ENCODE measurements at places on chromosomes 12 and 14.

GRCh38 chr12:10366875-10367274 lies 23.0 kb downstream of the KLRK1 start:
- peak; percentile 61 for DNase-seq

DNA sequence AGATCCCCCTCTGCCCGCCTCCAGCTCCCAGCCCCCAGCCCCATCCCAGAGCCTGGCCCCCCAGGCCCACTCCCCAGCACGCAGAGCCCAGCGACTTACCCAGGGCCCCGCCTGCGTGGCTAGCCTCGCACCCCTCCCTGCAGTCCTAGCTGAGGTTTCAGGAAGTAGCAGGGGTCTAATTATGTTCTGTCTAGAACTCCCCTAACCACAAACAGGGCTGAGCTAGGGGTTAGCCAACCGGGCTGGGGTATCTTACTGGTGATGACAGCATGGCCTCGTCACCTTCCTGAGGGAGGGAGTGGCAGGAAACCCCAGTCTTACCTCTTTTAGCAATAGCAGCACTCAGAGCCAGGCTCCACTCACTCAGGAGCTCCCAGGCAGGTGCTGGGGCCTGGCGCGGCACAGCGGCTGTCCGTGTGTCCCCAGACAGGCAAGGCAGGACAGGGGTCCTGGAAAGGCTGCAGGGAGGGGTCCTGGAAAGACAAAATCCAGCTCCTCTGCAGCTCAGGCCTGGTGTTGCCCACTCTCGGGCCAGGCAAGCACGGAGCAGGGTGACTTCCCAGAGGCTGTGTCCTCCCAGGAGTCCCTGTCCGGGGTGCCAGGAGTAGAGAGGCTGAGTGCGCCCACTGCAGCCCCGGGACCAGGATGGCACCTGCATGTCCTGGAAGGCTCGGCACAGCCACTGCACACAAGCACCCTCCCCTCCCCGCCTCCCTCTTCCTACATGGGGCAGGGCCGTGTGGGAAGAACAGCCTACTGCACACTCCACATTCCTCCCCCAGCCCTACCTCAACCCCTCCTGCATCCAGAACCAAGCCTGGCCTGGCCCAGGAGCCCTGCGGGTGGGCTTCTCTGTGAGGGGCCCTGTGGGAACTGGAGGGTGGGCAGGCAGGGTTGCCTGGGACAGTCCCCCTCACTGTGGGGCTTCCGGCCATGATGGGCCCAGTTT lies at the start of gene GPR132:
GPR132 (minus strand) TSS at position 151 of the 949 bp plus-strand sequence. CDS start 10,010 bp downstream, outside the sequence.
- no peak for DNase-seq

DNA sequence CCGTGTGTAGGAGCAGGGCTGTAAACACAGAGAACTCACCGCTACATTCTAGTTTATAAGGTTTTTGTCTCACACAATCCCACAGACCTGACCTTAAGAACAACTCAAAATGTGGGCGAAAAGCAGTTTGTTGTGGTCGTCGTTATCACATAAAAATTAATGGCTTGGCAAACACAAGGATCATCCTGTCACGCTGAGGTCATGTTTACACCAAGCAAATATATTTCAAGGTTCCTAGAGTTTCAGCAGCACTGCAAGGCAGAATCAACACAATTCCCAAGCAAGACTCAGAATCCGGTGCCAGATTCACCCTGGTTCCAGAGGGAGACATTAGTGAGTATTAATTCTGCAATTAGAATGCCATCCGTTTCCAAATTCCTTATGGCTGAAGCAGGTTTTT lies 30.1 kb upstream of the MAP1LC3B2 start:
- DNase-seq, result no peak

- DNase-seq, result no peak
These were observed 39.6 kb downstream of the WIF1 start for GRCh38 chr12:65081496-65081895.

DNA sequence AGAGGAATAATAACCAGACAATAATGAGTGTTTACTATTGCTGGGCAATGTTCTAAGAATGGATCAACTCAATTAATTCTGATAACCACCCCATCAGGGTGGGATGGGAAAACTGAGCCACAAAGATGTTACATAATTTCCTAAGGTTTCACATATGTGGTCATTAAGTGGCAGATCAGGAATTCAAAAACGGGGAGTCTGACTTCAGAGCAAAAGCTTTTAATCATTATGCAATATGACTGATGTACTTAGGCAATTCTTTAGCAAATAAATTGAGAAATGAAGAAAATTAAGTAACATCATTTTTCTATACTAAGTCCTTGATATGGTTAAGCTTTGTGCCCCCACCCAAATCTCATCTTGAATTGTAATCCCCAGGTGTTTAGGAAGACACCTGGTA lies 53.4 kb downstream of the PLCZ1 start:
- DNase-seq, result no peak

DNA sequence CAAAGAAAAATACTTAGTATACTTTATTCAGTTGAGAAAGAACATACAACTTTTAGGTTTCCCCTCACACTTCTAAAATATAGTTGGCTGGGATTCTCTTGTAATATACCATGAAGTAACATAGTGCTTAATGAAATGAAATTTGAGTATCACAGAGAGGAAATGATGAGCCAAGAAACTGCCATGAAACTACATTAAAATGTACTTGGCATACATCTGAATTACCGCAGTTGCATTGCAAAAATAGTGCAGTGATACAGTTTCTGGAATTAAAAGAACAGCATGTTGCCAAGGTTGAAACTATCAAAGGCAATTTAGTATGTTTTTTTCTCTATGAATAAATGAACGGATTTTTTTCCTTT lies 389.2 kb downstream of the TMEM117 start:
- no peak for DNase-seq

GRCh38 chr12:118307069-118307954 lies 65.4 kb downstream of the TAOK3 start:
- no peak for DNase-seq

DNA sequence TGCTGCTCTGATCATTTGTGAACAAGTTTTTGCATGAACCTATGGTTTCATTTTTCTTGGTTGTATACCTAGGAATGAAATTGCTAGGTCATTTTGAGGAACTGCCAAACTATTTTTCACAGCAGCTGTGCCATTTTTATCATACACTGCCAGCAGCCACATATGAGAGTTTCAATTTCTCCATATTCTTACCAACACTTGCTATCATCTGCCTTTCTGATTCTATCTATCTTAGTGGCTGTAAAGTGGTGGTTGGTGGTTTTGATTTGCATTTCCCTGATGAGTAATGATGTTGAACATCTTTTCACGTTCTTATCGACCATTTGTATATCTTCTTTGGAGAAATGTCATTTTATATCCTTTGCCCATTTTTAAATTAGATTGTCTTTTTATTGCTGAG lies 146.1 kb downstream of the C12orf75 start:
- no peak for DNase-seq

- no peak for DNase-seq
These were observed 57.6 kb upstream of the CNTN1 start for GRCh38 chr12:40634517-40635131.

- peak; percentile 57 for DNase-seq
These were observed 33.5 kb downstream of the SLC6A12 start for GRCh38 chr12:180445-180844.

DNA sequence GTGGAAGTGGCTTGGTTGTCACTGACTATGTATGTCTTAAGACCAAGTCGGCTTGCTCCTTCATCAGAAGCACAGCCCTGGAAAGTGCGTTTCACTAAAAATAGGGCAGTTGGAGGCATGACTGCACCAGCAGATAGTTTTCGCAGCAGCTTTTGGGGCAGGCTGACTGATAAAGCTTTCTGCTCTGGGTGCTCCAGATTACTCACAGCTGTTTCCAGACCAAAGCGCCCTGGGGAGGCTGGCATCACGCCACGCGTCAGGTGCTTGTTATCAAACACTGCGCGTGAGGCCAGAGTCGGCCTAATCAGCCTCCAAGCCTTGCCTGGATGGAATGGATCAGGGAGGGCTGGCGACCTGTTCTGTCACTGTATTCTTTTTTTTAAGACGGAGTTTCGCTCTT lies 13.3 kb upstream of the LRRC10 start:
- no peak for DNase-seq

DNA sequence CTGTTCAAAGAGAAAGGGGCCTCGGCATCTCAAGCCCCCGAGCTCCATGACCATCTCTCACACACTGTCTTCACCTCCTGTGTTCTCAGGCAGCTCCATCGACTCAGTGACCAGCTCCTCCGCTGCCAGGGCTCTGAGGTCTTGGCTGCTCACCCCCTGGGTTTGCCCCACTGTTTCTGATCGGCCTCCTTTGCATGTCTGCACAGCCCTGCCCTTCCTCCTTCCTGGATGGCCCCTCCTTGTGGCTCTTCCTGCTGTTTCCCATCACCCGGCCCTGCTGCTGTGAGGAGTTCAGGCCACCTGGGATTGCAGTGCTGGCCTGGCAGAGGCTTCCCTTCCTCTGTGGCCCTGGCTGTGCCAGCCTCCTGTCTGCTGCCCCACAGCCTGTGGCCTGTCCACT lies 38.1 kb upstream of the PIWIL1 start:
- no peak for DNase-seq

- DNase-seq, result no peak
These were observed 7.8 kb downstream of the ATN1 start for GRCh38 chr12:6935371-6936193.

- DNase-seq, result no peak
These were observed 168.1 kb downstream of the BMP4 start for GRCh38 chr14:53788566-53788965.

- DNase-seq, result no peak
These were observed 30.3 kb downstream of the P2RX7 start for GRCh38 chr12:121162985-121163384.

DNA sequence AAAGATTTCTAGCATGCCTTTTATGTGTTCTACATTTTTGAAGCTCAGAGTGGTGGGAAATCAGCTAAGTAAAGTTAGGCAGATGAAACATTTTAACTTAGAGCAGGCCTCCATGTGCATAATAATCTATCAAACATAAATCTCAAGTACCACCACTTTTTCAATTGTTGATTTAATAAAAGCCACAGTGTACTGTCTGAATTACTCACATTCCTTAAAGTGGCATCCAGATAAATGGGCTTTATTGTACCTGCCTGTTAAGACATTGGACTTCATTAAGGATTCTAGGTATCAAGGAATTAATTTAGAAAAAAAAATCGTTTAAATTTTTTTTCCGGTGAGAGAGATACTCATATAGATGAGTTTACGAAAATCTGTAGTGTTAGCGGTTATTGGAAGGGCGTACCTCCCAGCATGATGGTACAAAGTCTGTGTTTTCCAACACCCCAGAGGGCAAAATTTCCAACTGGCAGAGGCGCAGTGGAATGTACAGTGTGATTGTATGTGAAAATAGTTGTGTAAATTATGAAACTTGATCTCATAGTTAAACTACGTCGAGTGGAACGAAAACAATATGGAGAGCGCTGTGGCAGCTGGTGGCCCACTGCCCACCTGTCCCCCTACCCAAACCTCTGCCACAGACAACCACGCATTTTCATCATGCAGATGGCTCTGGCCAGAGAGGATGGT lies 25.0 kb downstream of the ELK3 start:
- DNase-seq, result no peak

- DNase-seq, result no peak
These were observed 140.8 kb downstream of the DAD1 start for GRCh38 chr14:22448035-22448904.
